Activated T-helper 1 cell treated with anti-CD3 and anti-CD28 coated beads, Interleukin-2, amount 50 U/mL, for 16 hours (primary cell): ENCODE measurements at places on chromosomes 13 and 19.

DNA sequence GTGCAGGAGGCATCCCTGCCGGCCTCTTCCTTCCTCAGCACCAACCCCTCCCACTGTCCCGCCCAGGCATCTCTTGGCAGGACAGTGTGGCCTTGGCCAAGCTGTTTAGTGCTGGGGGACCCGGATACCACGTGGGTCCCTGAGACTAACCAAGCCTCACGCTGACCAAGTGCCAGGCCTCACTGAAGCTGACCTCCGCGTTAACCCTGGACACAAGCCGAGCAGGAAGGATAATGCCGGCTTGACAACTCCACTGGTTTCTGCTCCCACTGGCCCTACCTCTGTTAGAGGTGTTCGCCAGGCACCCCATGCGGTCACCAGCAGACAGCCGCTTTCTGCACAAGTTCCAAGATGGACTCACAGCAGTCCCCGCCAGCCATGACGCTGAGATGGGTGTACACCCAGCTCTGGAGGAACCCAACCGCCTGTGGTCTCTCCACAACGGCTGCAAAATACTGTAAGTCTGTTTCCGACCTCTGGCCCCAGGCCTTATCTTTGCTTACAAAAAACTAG is 12.4 kb downstream of the GRTP1 start:
- no peak for DNase-seq

GRCh38 chr13:61036715-61037114 is 378.9 kb downstream of the PCDH20 start:
- DNase-seq: no peak

GRCh38 chr19:34033880-34034279 is 138.4 kb upstream of the LSM14A start:
- DNase-seq: no peak

- DNase-seq: no peak
Measured at GRCh38 chr19:45717983-45718650, 12.6 kb downstream of the FBXO46 start.

DNA sequence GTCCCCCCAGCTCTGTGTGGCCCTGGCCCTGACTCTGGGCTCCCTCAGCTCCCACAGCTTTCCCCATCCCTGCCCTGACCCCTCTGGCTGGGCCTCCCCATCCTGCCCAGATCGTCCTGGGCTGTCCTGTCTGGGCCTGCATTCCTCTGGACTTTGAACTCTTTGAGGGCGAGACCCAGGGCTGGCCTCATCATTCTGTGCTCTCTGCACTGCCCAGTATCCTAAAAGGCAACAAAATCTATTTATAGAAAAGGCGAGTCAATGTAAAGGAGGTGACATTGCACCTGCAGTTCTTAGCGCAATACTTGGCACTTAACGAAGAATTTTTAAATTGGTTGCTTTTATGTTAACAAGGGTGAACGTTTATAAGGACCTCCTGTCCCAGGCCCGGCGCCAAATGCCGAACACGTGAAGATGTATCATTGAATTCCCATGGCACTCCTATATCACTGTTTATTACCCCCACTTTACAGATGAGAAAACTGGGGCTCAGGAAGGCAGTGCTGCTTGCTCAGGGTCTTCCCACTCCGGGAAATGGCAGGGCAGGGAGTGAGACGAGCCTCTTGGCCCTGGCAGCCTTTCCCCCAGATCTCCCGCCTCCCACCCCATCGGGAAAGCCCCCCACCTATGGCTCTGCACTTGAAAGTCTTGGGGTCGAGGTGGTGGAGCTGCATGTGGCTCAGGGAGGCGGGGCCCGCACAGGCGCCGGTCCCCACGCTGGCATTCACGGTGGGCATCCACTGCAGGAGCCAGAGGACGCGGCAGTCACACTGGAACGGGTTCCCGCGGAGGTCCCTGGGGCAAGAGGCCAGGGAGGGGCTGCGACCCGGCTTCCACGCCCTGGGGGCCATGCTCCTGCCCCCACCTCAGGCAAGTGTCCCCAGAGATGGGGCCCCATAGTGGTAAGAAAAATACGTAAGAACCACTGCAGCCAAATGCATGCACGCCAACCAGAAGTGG is 3.8 kb downstream of the LGI4 start:
- DNase-seq: no peak

GRCh38 chr13:60000976-60001375 is 162.8 kb downstream of the DIAPH3 start:
- no peak for DNase-seq

DNA sequence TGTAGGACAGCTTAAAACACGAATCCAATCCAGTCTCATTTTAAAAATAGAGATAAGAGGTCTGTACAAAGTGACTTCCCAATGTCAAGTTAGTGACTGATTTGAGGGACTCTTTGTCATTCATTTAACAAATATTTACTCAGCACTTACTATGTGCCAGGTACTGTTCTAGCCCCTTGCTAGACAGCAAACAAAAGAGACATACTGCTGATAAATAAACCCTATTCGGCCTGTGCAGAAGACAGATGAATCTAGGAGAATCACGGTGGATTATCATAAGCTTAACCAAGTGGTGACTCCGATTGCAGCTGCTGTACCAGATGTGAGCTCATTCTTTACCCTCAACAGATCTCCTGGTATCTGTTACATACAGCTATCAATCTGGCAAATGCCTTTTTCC is 6.4 kb upstream of the ELF1 start:
- no peak for DNase-seq

DNA sequence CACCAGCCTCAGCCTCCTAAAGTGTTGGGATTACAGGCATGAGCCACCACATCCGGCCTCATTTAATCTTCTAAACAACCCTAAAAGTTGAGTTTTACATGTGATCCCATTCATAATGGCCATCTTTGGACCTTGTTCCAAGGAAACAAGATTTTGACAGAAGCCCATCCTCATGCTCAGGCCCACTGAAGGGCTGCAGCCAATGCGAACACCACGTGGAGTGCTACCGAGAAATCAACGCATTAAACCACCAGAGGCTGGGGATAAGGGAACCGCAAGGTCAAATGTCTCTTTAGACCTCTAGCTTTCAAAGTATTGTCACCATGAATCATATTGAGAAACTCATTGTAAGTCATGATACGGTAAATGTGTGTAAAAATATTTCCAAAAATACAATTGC is 49.4 kb upstream of the DOCK9 start:
- no peak for DNase-seq

- DNase-seq: no peak
Measured at GRCh38 chr13:80054806-80055205, 286.1 kb downstream of the SPRY2 start.

- no peak for DNase-seq
Measured at GRCh38 chr19:36041831-36042230, 9.2 kb upstream of the CLIP3 start.

DNA sequence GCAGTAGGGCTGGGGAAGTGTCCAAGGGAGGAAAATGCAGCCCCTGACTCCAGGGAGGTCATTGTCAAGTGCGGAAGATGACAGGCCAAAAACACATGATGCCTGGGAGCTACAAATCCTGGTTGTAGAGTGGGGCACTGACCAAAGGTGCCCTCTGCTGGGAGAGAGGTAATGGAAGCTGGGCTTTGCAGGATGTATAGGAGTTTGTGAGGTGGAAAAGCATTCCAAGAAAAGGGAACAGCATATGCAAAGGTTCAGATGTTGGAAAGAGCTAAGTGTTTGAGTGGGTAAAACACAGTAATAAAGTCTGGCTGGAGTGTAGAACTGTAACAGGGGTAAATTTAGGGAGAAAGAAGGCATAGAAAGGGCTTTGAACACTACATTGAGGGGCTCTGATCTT is 46.9 kb upstream of the PTPRS start:
- DNase-seq: no peak

- DNase-seq: no peak
Measured at GRCh38 chr13:106277484-106278154, 257.8 kb downstream of the EFNB2 start.

- no peak for DNase-seq
Measured at GRCh38 chr19:4098493-4098892, 25.4 kb downstream of the MAP2K2 start.
